NCI-H1417 (cell line): ENCODE measurements at places on chromosomes 3 and 15.
A peak's percentile ranks its signal among the peaks of the same experiment; 100 is the strongest.

- no peak for DNase-seq
Measured at GRCh38 chr15:58447271-58448010, 15.7 kb downstream of the LIPC start.

DNA sequence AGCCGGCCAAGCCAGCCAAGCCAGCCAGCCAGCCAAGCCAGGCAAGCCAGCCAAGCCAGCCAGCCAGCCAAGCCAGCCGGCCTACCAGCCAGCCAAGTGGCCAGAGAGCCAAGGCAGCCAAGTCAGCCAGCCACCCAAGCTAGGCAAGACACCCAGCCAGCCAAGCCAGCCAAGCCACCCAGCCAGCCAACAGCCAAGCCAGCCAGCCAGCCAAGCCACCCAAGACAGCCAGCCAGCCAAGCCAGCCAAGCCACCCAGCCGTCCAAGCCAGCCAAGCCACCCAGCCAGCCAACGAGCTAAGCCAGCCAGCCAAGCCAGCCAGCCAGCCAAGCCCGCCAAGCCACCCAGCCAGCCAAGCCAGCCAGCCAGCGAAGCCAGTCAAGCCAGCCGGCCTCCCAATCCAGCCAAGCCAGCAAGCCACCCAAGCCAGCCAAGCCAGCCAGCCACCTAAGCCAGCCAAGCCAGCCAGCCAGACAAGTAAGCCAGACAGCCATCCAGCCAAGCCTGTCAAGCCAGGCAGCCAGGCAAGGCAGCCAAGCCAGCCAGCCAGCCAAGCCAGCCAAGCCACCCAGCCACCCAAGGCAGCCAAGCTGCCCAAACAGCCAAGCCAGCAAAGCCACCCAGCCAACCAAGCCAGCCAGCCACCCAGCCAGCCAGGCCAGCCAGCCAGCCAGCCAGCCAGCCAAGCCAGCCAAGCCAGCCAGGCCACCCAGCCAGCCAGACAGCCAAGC lies 200.5 kb downstream of the GOLGA6L6 start:
- no peak for DNase-seq

DNA sequence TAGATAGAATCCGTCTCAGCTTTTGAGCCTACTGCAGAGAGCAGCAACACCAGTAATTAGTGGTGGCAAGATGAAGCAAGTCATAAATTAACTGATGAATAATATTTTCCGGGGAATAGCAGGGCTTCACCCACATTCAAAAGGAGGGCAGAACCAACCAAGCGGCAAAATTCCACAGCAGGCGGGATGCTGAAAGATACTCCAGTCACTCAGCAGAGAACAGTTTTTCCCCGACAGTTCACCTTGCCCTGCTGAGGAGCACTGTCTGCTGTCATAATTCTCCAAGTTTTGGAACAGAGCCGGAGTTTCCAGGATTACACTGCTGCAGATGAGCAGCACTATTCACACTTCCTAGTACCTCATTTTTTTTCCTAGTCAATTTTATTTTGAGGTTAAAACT lies 274.7 kb downstream of the CD47 start:
- DNase-seq: peak; percentile 20

DNA sequence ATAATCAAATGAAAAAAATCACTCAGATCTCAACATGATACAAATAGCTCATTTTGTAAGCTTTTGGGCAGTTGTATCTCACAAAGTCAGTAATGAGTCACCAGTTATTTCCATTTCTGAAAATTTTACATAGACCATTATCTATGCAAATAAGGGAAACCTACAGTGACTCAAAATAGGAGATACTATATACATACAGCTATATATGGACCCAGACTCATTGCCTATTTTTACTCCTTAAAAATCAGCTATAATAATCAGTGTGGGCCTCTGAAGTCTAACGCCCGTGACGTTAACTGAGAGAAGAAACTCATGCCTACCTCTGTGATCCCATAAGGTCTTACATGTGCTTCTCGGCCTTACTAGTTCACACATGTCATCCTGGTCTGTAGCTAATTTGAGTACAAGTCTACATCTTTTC lies 31.6 kb downstream of the LRIG1 start:
- DNase-seq: no peak

- DNase-seq: no peak
Measured at GRCh38 chr3:185715091-185715490, 109.8 kb downstream of the IGF2BP2 start.

DNA sequence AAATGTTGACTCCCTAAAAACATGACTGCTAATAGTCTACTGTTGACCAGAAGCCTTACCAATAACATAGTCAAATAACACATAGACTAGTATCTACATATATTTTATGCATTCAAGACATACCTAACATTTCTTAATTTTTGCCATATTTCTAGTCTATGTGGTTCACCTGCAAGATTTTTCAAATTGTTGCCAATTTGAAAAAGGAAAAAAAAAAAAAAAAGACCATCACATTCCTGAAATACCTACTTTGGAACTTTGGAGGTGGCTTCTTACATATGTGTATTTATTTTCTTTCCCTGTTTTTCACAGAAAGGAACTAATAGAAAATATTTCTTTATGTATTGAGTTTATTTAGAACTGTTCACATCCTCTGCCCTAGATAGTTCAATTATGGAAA lies 13.4 kb upstream of the ATP13A3 start:
- DNase-seq: no peak

- DNase-seq: no peak
Measured at GRCh38 chr3:16024548-16024947, 149.9 kb upstream of the GALNT15 start.

DNA sequence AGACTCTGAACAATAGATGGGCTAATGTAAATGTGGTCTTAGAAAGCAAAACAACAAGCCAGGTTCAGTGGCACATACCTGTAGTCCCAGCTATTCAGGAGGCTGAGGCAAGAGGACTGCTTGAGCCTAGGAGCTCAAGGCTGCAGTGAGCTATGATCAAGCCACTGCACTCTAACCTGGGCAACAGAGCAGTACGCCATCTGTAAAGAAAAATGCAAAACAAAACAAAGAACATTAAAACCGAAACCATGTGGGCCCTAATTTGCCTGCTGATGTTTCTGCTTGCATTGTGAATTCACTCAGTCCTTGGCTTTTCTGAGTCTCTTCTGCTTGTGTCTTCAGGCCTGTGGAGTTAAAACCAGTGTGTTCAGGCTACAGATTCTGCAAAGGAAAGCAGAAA lies 56.7 kb downstream of the CCNL1 start:
- DNase-seq: no peak

DNA sequence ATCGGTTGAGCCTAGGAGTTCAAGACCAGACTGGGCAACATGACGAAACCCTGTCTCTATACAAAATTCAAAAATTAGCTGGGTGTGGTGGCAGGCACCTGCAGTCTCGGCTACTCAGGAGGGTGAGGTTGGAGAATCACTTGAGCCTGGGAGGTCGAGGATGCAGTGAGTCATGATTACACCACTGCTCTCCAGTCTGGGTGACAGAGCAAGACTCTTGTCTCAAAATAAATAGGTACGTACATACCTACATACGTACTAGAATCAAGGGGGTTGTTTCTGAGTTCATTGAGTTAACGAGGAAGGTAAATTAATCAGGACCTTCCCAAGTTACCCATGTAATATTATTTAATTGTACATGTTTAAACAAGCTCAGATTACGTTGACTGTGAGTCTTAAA lies 97.5 kb downstream of the CHL1 start:
- no peak for DNase-seq

GRCh38 chr3:156260331-156260730 lies 140.0 kb downstream of the KCNAB1 start:
- no peak for DNase-seq

GRCh38 chr3:23242106-23242505 lies 39.0 kb downstream of the UBE2E2 start:
- DNase-seq: no peak

DNA sequence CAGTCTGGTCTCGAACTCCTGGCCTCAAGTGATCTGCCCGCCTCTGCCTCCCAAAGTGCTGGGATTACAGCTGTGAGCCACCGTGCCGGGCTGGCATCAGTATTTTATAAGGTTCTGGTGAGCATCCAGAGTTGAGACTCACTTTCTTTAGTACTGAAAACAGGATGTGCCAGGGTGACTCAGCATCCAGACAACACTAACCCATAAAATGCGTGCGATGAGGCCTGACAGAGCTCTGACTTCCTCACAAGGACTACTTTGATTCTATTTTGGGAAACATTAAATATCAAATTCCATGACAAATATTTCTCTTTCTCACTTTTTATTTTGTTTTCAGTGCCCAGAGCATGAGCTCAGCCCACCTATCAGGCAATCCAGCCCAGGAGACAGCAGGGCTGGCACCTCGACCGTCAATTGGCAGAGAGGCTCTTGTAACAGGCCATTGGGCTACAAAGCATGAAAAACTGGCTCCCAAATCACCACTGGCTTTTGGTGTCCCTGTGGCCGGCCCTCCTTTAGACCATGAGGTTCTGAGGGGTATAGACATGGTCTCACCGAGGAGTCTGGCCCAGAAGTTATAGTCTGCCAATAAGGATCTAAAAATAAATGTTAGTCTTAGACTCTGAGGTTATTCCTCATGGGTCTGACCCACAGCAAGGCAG lies 75.0 kb downstream of the FEM1B start:
- no peak for DNase-seq

GRCh38 chr15:73799466-73799865 lies 46.3 kb upstream of the INSYN1 start:
- DNase-seq: no peak

DNA sequence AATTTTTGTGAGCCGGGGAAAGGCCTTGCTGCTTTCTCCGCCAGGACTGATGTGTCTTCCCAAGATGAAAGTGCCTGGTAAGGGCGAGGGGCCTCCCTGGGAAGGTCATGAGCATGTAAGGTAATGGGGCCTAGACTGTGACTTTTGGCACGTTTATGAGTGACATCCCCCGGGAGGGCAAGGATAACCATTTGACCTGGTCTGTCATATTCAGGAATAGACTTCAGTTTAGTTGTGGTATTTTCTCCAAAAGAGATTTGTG lies 631 bp upstream of the CNBP start:
- DNase-seq: peak; percentile 10

- peak; percentile 7 for DNase-seq
Measured at GRCh38 chr15:59299929-59300617, 72.6 kb downstream of the MYO1E start.

GRCh38 chr3:125965505-125965904 lies 3.5 kb upstream of the ROPN1B start:
- no peak for DNase-seq

DNA sequence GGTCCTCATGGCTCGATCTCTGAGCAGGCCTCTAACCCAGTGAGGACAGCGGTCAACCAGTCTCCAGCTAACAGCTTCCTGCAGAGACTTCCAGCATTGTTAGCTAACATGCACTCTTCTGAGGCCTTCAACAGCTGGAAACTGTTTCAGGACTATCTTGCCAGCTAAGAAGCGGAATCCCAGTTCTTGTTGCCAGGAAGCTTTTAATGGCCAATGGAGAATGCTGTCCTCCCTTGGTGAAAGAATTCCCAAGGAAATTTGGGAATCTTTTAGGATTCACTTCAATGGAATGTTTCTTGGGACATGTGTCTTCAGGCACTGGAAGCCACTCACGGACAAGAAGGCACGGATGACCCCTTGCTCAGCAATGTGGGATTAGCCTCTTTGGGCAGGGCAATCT lies 91.7 kb downstream of the CEMIP start:
- DNase-seq: no peak

GRCh38 chr15:80328496-80328895 lies 75.7 kb upstream of the ARNT2 start:
- no peak for DNase-seq

DNA sequence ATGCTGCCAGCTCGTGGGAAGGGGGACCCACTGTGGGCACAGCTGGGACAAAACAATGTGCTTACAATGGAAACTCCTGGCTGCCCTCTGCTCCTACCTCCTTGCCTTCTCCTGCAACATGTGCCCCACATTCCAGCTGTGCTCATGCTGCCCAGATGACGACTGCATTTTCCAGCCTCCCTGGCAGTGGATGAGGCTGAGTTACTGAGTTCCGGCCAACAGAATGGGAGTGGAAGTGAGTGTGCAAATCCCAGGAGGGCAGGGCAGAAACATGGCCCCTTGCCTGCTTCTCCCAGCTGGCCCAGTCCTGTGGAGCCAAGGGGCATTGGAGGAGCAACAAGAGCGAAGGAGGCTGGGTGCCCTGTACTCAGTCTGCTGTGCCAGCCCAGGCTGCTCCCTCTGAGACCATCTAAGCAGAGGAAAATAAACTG lies 17.1 kb downstream of the KLF15 start:
- DNase-seq: no peak

GRCh38 chr3:40690749-40691451 lies 166.1 kb downstream of the ZNF621 start:
- peak; percentile 12 for DNase-seq

DNA sequence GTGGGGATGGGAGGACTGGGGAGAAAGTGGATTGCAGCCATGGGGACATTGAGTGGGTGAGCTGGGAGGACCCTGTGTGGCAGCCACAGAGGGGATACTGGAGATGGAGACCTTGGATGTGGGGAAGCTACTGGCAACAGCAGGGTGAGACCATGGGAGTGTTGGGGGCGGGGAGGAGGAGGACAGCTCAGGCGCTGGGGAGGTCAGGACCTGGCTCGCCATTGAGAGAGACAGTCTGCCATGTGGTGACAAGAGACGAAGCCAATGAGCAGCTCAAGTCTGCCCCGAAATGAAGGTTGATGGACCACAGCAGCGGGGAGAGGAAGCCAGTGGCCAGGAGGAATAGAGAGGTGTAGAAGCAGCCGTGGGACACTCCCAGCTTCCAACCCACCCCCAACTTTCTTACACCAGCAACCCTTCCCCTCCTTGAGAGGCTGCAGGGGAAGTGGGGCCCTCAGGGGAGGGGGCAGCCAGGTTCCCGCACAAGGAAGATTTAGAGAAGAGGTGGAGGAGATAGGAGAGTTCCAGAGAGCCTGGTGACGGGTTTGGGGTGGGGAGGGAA lies 118.1 kb downstream of the ASB7 start:
- no peak for DNase-seq
